ENCODE measurements at places on chromosomes 1 and 21. TPM values are rescaled to one million over a fixed set of nuclear protein-coding genes. Genes with fewer than 3 reads are reported as not detected.

NMNAT2 gene
- 0.72 TPM for total RNA-seq

LDLRAD2 gene
- 0.07 TPM for total RNA-seq

RUNX3 gene
- total RNA-seq, result not detected

MROH9 gene
- total RNA-seq, result not detected

CIART gene
- total RNA-seq, result 1.1 TPM

BRINP3 gene
- not detected for total RNA-seq

MED8 gene
- 41.1 TPM for total RNA-seq

ITLN1 gene
- not detected for total RNA-seq

IFI16 gene
- total RNA-seq, result 181 TPM

PCBP3 gene
- total RNA-seq, result 0.40 TPM

ANGPTL3 gene
- total RNA-seq, result not detected

HMCN1 gene
- total RNA-seq, result 9.6 TPM

SPRR2G gene
- total RNA-seq, result not detected

LDLRAP1 gene
- total RNA-seq, result 16.2 TPM

SPRR2E gene
- total RNA-seq, result not detected

NEK2 gene
- total RNA-seq, result 28.3 TPM

CLCNKB gene
- not detected for total RNA-seq

CAPZB gene
- total RNA-seq, result 151 TPM

PFKL gene
- 145 TPM for total RNA-seq

NHLH1 gene
- not detected for total RNA-seq

TBX19 gene
- 1.0 TPM for total RNA-seq

RBP7 gene
- total RNA-seq, result not detected

UBE2U gene
- not detected for total RNA-seq

EXTL1 gene
- total RNA-seq, result under 0.01 TPM

UMODL1 gene
- total RNA-seq, result not detected

ALPL gene
- total RNA-seq, result not detected

RIPK4 gene
- total RNA-seq, result not detected

DTL gene
- total RNA-seq, result 29.7 TPM

ZNHIT6 gene
- 23.7 TPM for total RNA-seq

SPATA1 gene
- total RNA-seq, result 1.1 TPM

SIK1 gene
- 1.5 TPM for total RNA-seq

EDN2 gene
- total RNA-seq, result not detected

DCST1 gene
- not detected for total RNA-seq

EIF3I gene
- 297 TPM for total RNA-seq

APOBEC4 gene
- not detected for total RNA-seq

NAV1 gene
- total RNA-seq, result 74.4 TPM

SPRR4 gene
- not detected for total RNA-seq

ACTN2 gene
- 2.5 TPM for total RNA-seq

KCNQ4 gene
- total RNA-seq, result 0.13 TPM

HIVEP3 gene
- total RNA-seq, result 2.9 TPM

FTCD gene
- total RNA-seq, result not detected

NEGR1 gene
- total RNA-seq, result 12.2 TPM

NR1I3 gene
- total RNA-seq, result not detected

CRNN gene
- not detected for total RNA-seq

IL19 gene
- not detected for total RNA-seq

SPRR2F gene
- not detected for total RNA-seq

STUM gene
- not detected for total RNA-seq

SAMSN1 gene
- total RNA-seq, result 3.6 TPM

AMY1C gene
- not detected for total RNA-seq

OR2W3 gene
- total RNA-seq, result not detected

MRPL24 gene
- total RNA-seq, result 46.3 TPM

RHD gene
- not detected for total RNA-seq

GUCA2B gene
- total RNA-seq, result not detected

SV2A gene
- 0.66 TPM for total RNA-seq

AMY2A gene
- not detected for total RNA-seq

SEC16B gene
- 0.40 TPM for total RNA-seq

TSPEAR gene
- total RNA-seq, result not detected
